Ascending aorta (tissue), 2 donors: ENCODE measurements at places on chromosomes 5 and 9.

- H3K4me1 ChIP-seq, result no peaks in the 10 kb centered on the region
- no peak for DNase-seq
Observed at GRCh38 chr9:8860925-8861324, 1061.3 kb upstream of the DMAC1 start.

GRCh38 chr9:35689542-35690293 lies at the start of gene TPM2:
Gene TPM2, minus strand, starts transcription at chr9:35689925. Its CDS starts 108 bp downstream, at chr9:35689817.
- peak within 1 kb of the TSS; percentile 97 for H3K27ac ChIP-seq
- peaks cover 28% of the 10 kb centered on the region for H3K4me1 ChIP-seq
- H3K4me3 ChIP-seq, result peak within 1 kb of the TSS; percentile 93

DNA sequence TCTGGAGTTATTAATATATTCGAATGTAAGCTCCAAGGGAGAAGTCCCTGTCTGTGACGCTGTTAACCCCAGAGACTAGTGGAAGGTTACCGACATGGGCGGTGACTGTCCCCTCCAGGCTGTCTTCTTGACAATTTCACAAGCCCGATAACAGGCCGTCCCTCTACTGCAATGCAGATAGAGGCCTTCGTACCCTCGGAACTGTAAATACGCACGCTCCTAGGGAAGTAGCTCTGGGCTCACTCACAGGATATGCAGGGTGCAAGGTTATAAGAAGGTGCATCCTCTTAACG lies 680 bp upstream of the RFK start:
- no peaks in the 10 kb centered on the region for H3K27me3 ChIP-seq
- H3K27ac ChIP-seq, result peak overlapping the region; percentile 97
- H3K4me3 ChIP-seq, result peak overlapping the region; percentile 95
- peaks cover 11% of the 10 kb centered on the region for H3K4me1 ChIP-seq

- H3K36me3 ChIP-seq, result no peaks in the 10 kb centered on the region
- no peak overlapping the region for H3K27ac ChIP-seq
- H3K4me3 ChIP-seq, result no peak overlapping the region
- no peaks in the 10 kb centered on the region for H3K27me3 ChIP-seq
- H3K4me1 ChIP-seq, result no peaks in the 10 kb centered on the region
- DNase-seq, result no peak
Observed at GRCh38 chr5:56698463-56699381, 116.6 kb upstream of the MAP3K1 start.

GRCh38 chr9:1460143-1460769 lies 410.1 kb downstream of the DMRT2 start:
- H3K27ac ChIP-seq, result no peak overlapping the region
- no peaks in the 10 kb centered on the region for H3K36me3 ChIP-seq
- no peaks in the 10 kb centered on the region for H3K4me1 ChIP-seq
- no peaks in the 10 kb centered on the region for H3K27me3 ChIP-seq
- no peak for DNase-seq
- no peak overlapping the region for H3K4me3 ChIP-seq

- H3K36me3 ChIP-seq, result no peaks in the 10 kb centered on the region
- H3K27ac ChIP-seq, result no peak overlapping the region
- H3K4me1 ChIP-seq, result no peaks in the 10 kb centered on the region
- H3K27me3 ChIP-seq, result no peaks in the 10 kb centered on the region
- no peak for DNase-seq
Observed at GRCh38 chr5:116153687-116154174, 68.9 kb downstream of the COMMD10 start.

DNA sequence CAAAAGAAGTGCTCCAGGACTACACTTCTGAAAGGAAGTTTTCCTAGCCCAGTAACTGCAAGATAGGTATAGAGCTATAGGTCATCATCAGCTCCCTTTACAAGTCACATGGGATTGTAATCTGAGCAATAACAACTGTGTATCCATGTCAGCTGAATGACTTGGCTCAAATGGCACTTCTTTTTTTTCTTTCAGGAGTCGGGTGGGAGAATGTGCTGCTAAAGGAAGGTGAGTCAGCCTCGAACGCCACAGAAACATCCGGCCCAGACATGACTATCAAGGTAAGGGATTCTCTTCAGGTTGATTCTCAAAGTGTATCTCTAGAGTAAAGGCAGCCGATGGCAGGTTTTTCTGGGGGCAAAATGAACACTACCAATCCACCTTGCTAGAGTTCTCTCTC lies 192.2 kb downstream of the C9orf152 start:
- no peaks in the 10 kb centered on the region for H3K4me1 ChIP-seq
- peak overlapping the region; percentile 14 for H3K27ac ChIP-seq
- H3K4me3 ChIP-seq, result no peak overlapping the region
- H3K36me3 ChIP-seq, result peaks cover 8% of the 10 kb centered on the region
